ENCODE measurements at places on chromosomes 5 and 9.

DNA sequence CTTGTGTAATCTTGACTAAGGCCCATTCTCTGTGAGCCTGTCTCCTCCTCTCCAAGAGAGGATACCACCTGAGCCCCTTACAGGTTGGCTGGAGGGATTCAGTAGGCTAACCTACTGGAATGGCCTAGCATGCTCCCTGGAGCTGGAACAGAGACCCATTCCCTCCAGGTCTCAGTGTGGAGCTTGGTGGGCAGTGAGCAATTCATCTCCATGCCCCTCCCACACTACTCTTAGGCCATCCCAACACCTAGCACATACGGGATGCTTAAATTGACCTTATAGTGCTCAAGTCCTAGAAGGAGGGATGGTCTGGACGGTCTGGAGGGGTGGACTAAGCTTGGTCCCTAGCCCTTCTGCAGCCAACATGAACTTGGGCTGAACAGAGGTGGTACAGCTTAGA, 75.6 kb downstream of the CRB2 start:
- DNase-seq = no peak

GRCh38 chr5:5454391-5454790, 31.9 kb downstream of the ICE1 start:
- DNase-seq = no peak

- no peak for DNase-seq
Measured at GRCh38 chr5:110963495-110963894, 108.0 kb upstream of the TSLP start.

- DNase-seq = no peak
Measured at GRCh38 chr5:12141496-12141895, 237.2 kb upstream of the CTNND2 start.

DNA sequence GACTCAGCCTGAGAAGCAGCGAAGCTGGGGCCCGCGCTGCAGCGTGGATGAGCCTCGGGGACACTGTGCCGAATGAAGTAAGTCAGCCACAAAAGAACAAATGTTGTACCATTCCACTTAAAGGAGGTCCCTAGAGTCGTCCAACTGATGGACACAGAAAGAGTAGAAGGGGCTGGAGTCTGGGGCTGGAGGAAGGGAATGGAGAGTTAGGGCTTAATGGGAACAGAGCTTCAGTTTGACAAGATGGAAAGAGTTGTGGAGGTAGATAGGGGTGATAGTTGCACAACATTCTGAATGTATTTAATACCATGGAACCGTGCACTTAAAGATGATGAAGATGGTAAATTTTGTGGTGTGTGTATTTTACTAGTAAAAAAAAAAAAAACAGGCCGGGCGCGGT, 119.9 kb downstream of the EHMT1 start:
- DNase-seq = no peak

DNA sequence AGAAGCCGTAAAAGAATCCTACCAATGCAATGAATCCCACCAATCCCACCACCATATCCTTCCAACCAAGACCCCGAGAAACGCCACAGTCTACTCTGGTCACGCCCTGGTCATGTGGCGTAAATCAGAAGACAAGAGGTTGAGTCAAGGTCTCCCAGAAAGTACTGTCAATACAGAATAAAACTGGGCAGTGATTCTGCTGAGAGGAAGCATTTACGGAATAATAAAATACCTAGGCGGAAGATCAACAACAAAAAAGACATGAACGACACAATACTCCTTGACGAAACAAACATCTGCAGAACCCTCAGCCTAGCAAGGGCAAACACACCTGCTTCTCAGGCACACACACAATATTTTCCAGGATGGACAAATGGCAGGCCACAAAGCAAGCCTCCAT, 62.8 kb downstream of the GOLM1 start:
- DNase-seq = no peak

DNA sequence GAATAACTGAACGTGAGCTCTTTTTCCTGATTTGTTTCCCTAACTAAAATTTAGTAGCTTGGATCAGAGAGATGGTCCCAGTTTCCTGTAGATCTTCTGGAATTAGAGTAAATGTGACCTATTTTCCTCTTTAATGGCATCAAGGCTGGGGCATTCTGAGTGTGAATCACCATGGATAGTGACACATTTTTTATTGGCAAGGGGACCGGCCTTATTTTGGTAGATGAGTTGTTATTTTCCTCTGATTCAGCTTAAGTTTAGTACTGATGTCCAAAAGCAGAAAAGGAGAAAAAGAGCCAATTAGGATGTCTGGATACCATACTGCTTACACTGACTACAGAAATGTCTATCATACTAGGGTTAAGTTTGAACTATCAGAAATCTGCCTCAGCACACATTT, 68.1 kb downstream of the RNF38 start:
- DNase-seq = no peak

- no peak for DNase-seq
Measured at GRCh38 chr5:4989118-4989517, 151.0 kb upstream of the ADAMTS16 start.

GRCh38 chr5:123718238-123718637, 206.3 kb downstream of the CSNK1G3 start:
- no peak for DNase-seq

GRCh38 chr9:133071484-133072150, 9.8 kb downstream of the CEL start:
- DNase-seq = no peak

DNA sequence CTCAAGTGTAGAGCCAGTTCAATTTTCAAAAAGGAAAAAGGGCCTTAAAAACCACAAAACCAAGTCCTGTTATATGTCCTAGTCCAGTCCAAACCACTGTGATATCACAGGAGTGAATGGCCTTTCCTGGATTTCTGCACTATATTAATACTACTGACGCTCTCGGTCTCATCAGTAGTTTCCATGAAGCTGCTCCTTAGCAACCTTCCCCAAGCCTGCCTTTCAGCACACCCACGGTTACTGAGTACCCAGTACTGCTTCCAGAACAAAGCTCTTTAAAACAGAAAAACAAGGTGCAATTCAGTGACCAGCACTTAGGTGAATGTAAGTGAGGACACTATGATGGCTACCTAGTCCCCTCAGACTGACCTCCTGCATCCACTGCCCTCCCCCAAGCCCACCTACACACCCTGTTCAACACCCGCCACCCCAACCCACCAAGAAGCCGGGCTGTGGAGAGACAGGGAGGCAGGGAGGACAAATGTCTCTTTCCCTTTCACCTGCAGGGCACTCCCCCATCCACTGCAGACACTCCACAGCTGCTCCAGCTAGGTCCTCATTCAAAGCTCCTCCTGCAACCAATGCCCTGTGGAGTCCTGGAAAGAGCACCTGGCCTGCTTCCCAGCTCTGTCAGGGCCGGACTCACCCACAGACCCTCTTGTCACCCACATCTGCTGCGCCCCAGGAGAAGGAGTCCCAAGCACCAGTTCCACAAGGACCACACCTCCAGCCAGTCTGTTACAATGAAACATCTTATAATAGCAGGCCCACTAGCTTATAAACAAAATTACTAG, 25.9 kb downstream of the PSMB7 start:
- no peak for DNase-seq

DNA sequence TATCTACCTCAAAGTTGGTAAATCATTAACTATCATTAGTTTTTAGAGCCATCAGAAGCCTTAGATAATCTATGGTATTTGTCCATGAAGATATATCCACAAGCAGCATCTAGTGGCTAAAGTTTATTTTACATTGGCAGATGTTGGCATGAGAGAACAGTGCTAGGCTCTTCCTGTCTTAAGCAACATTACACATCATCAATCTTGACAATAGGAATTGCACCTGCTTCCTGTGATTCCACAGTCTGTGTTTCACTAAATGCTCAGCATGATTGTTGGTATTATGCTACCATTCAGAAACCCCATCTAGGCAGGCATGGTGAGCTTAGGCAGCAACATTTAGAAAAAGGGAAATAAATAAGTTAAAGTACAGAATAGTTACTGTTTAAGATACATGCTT, 246.6 kb downstream of the SLCO4C1 start:
- DNase-seq = no peak

- DNase-seq = no peak
Measured at GRCh38 chr5:41925555-41925951, 472 bp downstream of the FBXO4 start.

GRCh38 chr5:10594591-10595210, 30.8 kb downstream of the ANKRD33B start:
- no peak for DNase-seq

GRCh38 chr9:128215491-128216409, 12.6 kb downstream of the DNM1 start:
- DNase-seq = no peak

DNA sequence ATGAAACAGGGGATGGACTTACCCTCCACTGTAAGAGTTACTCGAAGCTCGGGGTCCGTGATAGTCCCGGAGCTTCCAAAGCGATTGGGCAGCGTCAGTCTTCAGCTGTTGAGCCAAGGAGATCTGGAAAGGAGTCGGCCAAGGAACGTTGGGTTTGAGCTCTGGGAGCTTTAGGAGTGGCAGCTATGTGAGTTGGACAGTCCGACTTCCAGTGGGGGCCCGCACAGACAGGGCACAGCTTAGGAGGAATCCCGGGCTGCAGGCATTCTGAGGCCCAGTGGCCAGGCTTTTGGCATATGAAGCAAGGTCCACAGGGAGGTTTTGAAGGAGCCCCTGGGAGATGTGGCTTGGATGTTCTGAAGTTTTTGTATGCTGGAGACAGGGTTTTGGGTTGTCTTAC, 72.7 kb downstream of the PHAX start:
- no peak for DNase-seq

GRCh38 chr9:112443200-112443599, 43.4 kb upstream of the KIAA1958 start:
- DNase-seq = peak; percentile 26

- DNase-seq = peak; percentile 56
Measured at GRCh38 chr5:1111727-1112289, at the start of gene SLC12A7. Gene SLC12A7, minus strand, starts transcription at chr5:1112063. Its CDS starts 72 bp downstream, at chr5:1111991.

DNA sequence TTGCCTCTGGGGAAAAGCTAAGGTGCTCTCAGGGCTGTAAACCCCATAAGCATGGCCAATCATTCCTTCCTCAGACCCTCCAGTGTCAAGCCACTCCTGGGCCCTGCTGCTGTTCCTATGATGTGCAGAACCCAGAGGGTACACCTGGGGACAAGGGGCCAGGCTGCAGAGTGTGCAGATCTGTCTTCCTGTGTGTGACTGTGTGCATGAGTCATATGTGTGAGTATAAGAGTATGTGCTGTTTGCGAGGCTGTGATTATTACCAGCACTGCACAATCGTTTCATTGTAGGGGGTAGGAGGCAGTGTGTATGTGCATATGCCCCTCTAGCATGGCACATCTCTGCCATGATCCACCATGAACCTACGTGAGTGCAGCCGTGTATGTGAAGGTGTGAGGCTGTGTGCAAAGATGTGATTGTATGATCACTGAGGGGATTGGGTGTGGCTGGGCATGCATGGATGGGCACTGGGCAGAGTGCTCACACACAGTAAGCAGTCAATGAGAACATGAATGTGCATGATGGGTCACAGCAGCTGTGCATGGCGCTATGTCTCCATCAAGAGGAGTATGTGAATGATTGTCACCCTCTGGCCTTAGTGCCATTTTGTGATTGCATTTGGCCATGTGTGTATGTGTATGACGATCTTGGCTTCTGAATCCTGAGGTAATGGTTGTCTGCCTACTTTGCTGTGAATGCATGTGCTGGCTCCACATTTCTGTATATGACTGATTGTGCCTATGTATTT, 2.4 kb upstream of the OR1K1 start:
- DNase-seq = no peak

- DNase-seq = no peak
Measured at GRCh38 chr5:136724161-136724560, 358.8 kb upstream of the TRPC7 start.

DNA sequence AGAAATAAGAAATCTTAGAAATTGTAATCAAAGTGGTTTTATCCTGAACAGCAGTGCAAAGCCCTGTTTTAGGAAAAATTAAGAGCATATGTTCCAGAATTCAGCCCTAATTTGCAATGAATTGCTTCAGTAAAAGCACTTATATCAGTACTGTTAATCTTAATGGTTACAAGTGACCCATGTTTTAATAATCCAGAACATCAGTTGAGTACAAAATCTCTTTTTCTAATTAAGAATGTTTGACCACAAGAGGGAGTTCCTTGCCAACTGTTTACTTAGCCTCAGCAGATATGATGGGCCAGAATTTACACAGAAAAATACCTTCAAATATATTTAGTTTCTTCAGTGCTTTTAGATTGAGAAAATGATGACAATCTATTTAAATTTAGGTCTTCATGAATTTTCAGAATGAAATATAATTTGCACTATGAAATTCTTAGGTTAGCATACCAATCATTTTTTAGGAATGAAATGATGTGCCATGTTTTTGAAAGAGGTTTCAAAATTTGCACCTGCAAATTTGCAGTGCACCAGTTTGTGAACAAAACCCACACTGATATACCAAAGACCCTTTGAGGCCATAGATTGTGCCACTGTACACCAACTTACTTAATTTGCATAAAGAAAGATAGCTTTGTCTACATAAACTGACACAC, 926.3 kb upstream of the ARRDC3 start:
- DNase-seq = no peak

- no peak for DNase-seq
Measured at GRCh38 chr5:158383486-158383885, 524.5 kb upstream of the CLINT1 start.

GRCh38 chr5:14229734-14230133, 86.6 kb downstream of the TRIO start:
- DNase-seq = no peak

DNA sequence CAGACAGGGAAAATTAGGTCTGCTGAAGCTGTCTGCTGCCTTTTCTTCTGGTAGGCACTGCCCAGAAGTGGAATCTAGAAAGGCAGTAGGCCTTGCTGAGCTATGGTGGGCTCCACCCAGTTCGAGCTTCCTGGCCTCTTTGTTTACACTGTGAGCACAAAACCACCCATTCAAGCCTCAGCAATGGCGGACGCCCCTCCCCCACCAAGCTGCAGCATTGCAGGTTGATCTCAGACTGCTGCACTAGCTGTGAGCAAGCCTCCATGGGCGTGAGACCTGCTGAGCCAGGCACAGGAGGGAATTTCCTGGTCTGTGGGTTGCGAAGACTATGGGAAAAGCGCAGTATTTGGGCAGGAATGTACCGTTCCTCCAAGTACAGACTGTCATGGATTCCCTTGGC, 18.5 kb downstream of the AGTPBP1 start:
- peak; percentile 80 for DNase-seq

DNA sequence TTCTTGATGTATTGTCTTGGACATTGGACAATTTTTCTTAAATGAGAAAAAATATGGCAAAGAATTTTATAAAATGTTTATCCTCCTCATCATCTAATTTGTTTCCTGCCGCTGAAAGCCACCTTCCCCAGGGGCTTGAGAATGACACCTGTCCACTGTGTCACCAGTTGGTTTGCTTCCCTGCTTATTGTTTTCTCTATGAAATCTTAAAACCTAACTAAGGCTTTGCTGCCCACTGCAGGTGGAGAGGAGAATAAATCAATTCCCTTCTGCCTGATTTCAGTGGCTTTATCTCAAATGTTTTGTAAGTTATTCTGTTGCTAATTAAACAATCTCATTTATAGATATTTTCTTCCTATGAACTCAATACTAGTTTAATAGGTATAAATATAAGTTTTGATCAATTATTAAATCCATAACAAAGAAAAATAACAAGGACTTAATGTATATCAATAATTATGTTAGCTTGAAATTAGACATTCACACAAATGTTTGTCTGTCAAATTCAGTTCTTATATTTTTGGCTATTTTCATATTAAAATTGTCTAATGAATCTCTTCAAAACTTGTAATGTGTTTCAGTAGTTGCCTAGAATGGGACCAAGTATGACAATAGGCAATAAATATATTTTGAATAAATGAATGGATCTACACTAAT, 822.5 kb downstream of the PTPRD start:
- DNase-seq = no peak

GRCh38 chr5:62431735-62432620, 19.4 kb downstream of the IPO11 start:
- DNase-seq = no peak

- DNase-seq = peak; percentile 13
Measured at GRCh38 chr5:76325326-76325725, 77.8 kb upstream of the IQGAP2 start.

All from CD4-positive, alpha-beta memory T cell (primary cell).